ENCODE measurements at places on chromosomes 7 and 10.

- no peak for DNase-seq
Observed at GRCh38 chr10:121947343-121948330, 19.8 kb upstream of the ATE1 start.

- no peak for DNase-seq
Observed at GRCh38 chr10:120396228-120396627, 60.8 kb upstream of the PLPP4 start.

DNA sequence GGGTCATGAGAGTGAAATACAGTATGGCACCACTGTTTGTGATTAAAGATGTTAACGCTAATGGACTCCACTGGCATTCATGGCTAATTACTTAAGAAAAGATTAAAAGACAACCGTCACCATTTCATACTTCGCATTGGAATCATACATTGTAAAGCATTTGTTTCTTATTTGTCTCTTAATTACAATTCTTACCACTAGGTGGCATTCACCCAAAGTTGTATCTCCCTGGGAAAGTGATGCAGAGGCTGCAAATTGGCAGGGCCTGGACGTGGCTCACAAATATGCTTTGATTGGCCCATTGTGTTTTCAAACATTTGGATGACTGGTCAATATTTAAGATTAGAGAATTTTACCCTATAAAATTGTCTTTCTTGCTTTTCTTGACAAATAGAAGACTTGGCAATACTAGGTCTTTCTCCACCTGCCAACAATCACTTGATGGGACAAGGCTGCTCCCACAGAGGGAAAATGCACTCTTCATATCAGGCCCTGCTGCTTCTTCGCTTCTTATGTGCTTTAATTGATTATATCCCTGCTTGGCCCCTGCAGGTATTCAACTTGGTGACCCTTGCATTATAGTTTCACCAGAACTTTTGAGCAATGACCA is 72.1 kb upstream of the STARD3NL start:
- DNase-seq, result no peak

- no peak for DNase-seq
Observed at GRCh38 chr10:51867956-51868355, 168.6 kb upstream of the CSTF2T start.

GRCh38 chr10:21980691-21981090 is 22.8 kb downstream of the DNAJC1 start:
- DNase-seq, result no peak

GRCh38 chr10:101394524-101395133 is 40.7 kb downstream of the BTRC start:
- no peak for DNase-seq

GRCh38 chr7:15719311-15719710 is 32.8 kb upstream of the MEOX2 start:
- no peak for DNase-seq

DNA sequence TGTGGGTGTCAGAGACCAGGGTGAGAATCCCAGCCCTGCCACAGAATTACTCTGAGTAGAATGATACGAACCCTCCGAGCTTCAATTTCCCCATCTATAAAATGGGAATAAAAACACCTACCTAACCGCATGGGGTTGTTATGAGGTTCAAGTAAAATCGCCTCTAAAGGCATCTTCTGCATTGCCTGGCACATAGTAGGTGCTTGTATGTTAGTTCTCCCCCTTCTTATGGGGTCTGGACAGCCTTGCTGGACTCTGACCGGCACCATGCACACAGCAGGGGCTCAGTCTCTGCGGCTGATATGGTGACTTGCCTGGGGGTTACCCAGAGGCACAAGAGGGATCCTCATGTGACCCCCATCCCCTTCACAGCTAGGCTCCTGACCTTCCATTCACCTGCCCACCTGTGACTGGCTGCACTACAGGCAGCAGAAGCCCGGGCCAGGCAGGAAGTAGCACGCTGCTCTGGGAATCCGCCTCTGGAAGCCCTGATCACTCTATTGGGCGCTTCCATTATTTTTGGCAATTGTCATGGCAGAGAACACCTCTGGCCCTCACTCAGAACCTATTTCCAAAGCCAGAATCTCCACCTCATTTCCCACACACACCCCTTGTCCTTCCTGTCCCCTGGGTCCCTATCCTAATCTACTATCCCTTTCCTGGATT is 6.0 kb downstream of the SH3PXD2A start:
- DNase-seq, result no peak

GRCh38 chr10:88343761-88344484 is 239.2 kb downstream of the RNLS start:
- no peak for DNase-seq

GRCh38 chr7:27118580-27118979 is 12.0 kb downstream of the HOXA4 start:
- no peak for DNase-seq

DNA sequence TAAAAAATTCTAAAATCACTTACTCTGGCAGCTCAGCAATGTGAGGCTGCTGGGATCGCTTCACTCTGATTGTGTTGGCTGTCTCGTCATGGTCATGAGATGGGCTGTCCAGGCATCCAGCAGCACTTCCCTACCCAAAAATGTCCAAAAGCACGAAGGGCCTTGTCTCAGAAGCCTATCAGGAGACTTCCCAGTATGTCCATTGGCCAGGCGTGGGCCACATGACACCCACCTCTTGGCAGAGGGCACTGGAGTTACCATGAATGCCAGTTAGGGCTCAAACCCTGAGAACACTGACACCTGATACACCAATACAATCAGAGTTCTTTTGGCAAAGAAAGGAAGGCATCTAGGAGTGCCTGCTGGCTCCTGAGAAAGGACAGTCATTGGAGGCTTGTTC is 27.0 kb upstream of the GLI3 start:
- DNase-seq, result no peak

GRCh38 chr10:78614744-78615143 is 454.0 kb upstream of the ZMIZ1 start:
- DNase-seq, result no peak

GRCh38 chr7:114930829-114931655 is 9.1 kb downstream of the MDFIC start:
- no peak for DNase-seq

GRCh38 chr10:133347710-133348517 is 741 bp downstream of the PRAP1 start:
- DNase-seq, result no peak

DNA sequence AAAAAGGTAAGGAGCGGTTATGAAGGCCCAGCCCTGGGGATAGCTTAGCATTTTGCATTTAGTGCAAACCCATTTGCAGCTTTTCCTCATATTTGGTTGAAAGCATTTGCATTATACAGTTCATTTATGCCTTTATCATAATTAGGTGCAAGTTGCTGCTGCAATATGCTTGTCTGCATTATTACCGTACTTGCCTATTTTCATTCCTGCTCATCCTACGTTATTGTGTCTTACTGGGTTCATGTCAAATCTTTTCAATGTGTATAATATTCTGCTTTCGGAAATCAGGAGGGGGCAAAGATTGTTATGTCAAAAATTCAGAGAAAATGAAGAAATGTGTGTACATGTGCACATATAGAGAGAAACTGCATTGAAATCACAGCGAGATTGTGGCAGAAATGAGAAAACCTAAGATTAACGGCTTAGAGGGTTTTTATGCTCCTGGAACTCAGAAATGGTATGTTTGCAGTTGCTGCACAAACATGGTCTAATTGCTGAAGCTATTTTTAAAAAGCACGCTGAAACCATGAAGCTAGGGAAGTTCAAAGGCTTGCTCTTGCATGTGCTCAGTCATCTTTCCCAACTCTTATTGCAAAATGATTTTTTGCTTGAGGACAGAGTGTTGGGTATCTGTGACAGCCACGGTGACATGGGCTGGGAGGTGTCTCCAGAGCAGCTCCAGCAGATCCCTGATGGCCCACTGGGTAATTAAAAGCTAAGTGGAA is 613.2 kb downstream of the SDK1 start:
- no peak for DNase-seq

- no peak for DNase-seq
Observed at GRCh38 chr7:96211954-96212353, 109.9 kb downstream of the SLC25A13 start.

DNA sequence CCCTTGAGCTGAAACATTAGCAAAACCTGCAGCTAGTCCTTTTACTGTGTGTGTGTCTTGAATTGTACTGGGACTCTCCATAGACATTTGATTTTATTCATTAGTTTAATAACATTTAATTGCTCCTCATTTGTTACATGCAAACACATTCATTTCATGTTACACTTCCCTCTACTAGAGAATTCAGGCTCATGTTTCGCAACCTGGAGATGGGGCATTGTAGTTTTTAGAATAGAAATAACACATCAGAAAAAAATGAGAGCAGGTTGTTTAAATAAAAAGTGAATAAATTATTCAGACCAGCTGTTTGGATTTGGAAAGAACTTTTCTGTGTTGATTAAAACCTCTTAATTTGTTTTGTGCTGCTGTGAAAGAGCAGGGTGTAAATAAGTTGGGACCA is 243.9 kb downstream of the ETV1 start:
- DNase-seq, result no peak

DNA sequence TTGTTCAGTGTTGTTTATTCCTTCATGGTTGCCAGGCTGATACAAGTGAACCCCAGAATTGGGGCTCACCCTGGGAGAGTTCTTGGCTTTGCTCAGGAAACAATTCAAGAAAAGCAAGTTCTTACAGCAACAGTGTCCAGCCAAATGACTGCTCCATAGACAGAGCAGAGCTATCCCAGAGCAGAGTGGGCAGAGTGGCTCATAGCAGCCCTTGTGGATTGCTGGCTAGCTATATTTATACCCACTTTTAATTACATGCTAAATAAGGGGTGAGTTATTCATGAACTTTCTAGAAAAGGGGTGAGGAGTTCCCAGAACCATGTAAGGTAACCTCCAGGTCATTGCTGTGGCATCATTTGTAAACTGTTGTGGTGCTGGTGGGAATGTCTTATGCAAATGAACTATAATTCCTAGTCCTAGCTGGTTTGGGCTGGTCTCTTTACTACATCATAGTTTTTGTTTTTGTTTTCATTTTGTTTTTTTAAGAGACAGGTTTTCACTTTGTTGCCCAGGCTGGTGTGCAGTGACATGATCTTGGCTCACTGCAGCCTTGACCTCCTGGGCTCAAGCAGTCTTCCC is 59.9 kb upstream of the HBP1 start:
- DNase-seq, result no peak

DNA sequence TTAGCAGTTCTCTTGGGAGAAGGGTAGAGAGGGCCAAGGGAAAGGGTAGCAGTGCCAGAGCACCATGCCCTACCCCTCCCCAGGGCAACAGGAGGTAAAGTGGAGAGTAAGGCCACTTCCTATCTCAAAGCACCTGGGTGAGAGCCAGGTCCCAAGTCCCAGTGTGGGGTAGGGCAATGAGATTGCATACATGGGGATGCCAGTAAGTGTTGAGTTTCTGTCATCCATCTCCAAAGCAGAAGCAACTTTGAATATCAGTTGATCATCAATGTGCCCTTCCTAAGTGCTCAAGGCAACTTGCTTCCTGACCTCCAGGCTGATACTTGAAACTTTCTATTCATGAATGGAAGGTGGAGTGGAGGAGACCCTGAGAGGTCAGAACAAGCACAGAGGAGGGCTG is 2.2 kb upstream of the CAMK2G start:
- DNase-seq, result no peak

- no peak for DNase-seq
Observed at GRCh38 chr7:69411466-69411865, 186.8 kb upstream of the AUTS2 start.

- DNase-seq, result no peak
Observed at GRCh38 chr7:99737726-99738125, 2.7 kb upstream of the CYP3A7 start.
